ENCODE measurements at places on chromosomes 4 and X.

- DNase-seq: no peak
These were observed 346.4 kb downstream of the PTTG2 start for GRCh38 chr4:38306482-38307071.

GRCh38 chrX:13087322-13088155 lies 43.1 kb upstream of the FAM9C start:
- DNase-seq: peak; percentile 55

DNA sequence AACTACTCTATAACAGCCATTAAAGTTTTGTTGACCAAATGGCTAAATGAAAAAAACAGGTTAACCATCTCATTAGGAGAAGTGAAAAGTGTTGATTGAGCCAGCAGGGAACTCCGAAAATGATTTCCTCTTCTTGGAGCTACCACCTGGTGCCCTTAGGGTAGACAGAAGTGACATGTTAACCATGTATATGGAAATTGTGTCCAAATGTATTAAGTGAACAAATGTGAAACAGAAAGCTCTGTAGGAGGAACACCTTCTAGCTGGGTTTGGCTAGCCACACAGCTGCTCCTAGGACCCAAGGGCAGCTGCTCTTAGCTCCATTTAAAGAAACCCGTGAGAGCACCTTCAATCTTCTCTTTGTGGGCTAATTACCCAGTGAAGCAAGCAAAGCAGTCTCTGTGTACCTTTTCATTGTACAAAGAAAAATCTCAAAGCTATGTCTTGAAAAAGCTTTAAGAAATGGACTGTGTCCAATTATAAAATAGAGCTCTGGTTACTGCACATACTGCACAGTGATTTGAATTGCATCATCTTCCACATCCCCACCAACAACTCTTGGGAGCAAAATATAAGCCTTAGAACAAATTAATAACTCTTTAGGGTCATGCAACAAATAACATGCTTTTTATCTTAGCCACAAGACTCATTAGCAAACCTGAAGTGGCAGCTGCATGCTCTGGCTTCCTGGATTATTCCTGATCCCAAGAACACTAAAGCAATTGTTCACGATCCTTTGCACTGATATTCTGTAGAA lies 59.2 kb upstream of the PARM1 start:
- no peak for DNase-seq

GRCh38 chrX:104282166-104282725 lies 27.5 kb upstream of the ESX1 start:
- DNase-seq: no peak

DNA sequence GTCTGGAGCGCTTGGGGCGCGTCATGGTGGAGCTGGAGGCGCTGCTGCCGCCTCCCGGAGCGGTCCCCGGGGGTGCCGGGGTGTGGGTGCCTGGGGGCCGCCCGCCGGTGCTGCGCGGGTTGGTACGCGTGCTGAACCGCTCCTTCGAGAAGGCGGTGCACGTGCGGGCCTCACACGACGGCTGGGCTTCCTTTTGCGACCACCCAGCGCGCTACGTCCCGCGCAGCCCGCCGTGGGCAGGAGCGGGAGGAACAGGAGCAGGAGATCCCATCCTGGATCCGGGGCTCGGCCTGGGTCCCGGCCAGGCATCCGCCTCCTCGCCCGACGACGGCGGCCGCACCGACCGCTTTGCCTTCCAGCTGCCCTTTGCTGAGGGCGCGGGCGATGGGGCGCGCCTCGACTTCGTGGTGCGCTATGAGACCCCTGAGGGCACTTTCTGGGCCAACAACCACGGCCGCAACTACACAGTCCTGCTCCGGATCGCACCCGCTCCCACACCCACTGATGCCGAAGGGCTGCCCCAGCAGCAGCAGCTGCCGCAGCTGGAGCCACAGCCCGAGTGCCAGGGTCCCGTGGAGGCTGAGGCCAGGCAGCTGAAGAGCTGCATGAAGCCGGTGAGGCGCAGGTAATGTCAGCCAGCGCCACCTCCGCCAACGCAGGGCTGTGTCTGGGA lies 792 bp downstream of the PPP1R3F start:
- no peak for DNase-seq
